SW480 (cell line): ENCODE measurements at places on chromosomes 7 and 10.

DNA sequence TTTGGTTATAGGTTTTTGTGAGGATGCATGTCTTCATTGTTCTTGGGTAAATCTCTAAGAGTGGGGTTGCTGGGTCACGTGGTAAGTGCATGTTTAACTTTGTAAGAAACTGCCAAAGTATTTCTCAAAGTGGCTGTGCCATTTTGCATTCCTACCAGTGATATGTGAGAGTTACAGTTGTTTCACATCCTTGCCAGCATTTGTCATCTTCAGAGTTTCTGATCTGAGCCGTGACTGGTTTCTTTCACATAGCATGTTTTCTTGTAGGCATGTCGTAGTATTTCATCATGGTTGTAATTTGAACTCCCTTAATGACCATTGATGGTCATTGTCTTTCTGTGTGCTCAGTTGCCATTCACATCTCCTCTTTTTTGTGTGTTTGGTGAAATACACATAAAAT, 286.0 kb downstream of the RNLS start:
- DNase-seq = no peak

DNA sequence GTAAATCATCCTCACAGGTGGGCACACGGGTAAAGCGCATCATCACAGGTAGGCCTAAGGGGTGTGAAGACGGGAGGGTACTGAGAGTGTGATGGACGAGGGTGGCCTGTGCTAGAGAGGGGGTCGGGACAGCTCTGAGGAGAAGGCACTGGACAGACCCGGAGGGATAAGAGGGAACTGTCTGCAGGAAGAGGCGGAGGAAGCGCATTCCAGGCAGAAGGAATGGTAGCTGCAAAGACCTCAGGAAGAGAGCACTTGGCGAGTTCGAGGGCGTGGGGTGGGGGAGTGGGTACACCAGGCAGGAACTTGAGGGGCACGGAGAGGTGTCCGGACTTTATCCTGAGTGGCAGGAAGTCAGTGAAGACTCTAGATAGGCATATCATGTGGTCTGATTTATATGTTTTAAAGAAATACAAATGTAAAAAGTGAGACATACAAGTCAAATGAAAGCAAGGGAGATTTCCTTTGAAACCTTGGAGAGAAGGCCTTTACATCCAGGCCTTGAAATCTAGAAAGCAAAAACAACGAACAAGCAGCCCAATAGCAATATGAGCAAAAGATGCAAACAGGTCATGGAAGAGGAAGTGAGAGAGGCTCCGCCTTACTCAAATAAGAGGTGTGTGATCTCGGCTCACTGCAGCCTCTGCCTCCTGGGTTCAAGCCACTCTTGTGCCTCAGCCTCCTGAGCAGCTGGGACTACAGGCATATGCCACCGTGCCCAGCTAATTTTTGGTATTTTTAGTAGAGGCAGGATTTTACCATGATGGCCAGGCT, 3.6 kb downstream of the LHPP start:
- no peak for DNase-seq

DNA sequence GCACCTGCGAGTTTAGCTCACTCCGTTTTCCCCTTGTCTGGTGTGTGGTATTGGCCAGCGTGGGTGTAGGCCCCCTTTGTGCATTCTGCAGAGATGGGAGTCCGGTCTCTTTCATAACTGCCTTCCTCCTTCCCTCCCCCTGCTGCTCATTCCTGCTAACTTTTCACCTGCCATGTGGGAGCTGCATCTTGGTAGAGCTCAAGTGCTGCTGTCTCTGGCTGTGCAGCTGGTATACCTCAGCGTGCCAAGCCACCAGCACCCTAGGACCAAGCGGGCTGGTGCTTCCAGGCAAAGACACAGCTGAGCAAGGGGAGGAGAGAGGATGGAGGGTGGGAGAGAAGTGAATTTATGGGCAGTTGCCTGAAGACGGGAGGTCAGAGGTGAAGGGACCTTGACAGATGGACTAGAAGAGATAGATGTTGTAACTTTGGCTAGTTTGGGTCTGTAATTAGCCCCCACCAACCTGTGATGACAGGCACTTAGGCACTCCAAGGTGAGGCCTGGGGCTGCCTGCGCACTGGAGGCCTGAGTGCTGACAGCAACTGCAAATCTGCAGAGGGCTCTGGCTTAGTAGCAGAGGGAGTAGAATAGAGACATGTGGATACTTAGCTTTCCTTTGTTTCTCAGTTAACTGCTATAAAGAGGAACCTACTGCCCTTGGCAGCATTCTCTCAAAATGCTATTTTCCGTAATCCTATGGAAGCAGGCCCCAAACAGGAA, 148.8 kb upstream of the AGK start:
- no peak for DNase-seq

DNA sequence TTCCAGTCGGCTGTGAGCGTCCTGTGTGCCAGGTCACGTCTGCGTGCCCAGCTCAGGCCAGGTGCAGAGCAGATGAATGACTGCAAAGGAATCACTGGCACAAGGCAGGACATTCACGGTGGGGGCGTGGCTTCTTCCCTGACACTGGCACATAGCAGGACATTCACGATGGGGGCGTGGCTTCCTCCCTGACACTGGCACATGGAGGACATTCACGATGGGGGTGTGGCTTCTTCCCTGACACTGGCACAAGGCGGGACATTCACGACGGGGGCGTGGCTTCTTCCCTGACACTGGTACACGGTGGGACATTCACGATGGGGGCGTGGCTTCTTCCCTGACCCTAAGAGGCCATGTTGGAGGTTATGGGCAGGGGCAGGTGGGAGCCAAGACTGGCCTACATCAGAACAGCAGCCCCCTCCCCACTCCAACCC, 64.3 kb downstream of the MYL10 start:
- peak; percentile 97 for DNase-seq

- no peak for DNase-seq
Observed at GRCh38 chr10:89566095-89566950, 30.9 kb upstream of the SLC16A12 start.

- no peak for DNase-seq
Observed at GRCh38 chr10:8042721-8043568, 11.5 kb upstream of the GATA3 start.

GRCh38 chr7:159250471-159250870, 105.8 kb upstream of the VIPR2 start:
- no peak for DNase-seq

- DNase-seq = no peak
Observed at GRCh38 chr7:131403322-131403721, 75.6 kb downstream of the MKLN1 start.

DNA sequence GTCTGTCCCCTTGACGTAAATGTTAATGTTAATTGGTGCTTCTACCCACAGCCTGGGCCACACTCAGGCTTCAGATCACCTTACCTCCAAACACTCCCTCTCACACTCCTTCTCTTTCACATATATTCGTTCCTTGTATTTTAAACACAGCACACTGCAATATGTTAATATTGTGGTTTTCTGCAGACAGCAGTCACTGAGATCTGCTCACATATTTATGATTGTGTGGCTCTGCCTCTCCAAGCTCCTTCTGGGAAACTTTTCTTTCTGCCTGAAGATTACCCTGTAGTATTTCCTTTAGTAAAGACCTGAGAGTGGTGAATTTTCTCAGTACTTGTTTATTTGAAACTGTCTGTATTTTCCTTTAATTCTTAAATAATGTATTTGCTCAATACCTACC, 104.7 kb downstream of the VWC2 start:
- no peak for DNase-seq

- DNase-seq = no peak
Observed at GRCh38 chr7:140325600-140325999, 72.7 kb downstream of the SLC37A3 start.

- no peak for DNase-seq
Observed at GRCh38 chr10:66680886-66681285, 244.9 kb upstream of the LRRTM3 start.

GRCh38 chr7:20249920-20250319, 32.7 kb upstream of the MACC1 start:
- DNase-seq = no peak

DNA sequence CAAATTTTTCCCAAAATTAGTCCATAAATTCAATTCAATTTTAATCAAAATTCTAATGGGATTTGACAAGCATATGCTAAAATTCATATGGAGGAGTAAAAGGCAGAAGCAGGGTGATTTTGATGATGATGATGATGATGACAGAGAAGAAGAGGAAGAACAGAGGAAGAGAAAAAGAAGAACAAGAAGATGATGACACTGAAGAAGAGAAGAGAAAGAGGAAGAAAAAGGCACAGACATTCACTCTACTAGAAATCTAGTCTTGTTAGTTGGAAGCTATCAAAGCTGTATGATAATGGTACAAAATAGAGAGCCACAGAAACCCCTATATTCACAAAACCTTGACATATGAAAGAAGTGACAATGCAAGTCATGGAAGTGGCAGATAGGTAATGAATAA, 157.9 kb downstream of the ELMO1 start:
- DNase-seq = no peak

- DNase-seq = no peak
Observed at GRCh38 chr7:138247568-138248333, 171.5 kb downstream of the AKR1D1 start.

DNA sequence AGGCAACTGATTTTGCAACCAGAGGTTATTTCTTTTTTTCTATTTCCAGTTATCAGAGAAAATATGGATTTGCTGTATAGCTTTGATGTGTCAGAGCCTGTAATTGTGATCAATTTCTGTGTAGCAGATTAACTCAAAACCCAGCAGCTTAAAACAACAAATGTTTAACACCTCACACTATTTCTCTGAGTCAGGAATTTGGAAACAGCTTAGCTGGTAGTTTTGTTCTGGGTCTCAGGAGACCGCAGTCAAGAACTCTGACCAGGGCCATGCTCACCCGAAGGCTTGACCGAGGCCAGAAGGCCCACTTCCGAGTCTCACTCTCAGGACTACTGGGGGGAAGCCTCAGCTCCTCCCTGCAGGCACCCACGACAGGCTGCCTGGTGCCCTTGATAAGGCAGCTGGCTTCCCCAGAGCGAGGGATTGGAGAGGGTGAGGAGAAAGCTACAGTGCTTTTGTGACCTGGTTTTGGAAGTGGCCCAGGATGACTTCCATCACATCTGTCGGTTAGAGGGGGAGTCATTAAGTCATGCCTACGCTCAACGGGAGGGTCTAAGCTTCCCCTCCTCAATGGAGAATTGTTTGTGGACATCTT, 105.7 kb upstream of the SHH start:
- no peak for DNase-seq

DNA sequence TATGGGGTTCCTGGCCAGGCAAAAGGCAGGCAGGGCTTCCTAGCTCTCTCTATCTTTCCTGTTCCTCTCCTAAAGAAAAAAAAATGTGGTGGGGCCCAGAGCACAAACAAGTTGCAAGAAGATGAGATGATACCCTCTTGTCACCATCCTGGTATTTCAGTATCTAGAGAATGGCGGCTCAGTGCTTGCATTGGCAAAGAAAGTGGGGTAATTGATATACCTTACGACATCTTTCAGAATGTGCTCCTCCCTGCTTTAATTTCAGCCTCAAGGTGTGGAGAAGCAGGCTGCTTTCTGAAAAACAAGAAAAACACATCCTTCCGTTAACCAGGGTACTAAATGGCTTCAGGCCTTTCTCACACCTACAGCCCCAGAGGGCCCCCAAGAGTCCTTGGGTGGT, 34.5 kb upstream of the CUX1 start:
- no peak for DNase-seq

DNA sequence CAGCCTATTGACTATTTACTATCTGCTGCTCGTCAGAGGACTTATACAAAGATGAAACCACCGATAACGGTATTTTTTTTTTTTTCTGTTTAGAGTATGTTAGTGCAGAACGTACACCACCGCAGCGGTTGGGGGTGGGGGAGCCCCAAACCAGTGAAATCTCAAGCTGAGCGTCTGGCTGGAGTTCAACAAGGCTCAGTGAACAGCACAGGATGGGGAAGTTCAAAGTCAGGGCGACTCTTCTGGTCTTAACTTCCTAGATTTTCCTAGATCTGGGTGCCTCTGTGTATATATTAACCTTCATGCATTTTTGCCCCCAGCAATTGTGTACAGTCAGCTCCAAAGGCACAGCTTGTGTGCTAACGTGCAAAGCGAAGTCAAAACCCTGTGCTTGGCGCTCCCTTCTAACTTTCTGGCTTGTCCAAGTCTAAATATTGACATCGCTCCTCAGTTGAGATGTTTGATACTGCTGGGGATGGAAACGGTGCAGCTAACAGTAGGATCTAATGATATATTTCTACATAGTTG, 1.1 kb downstream of the RHOBTB1 start:
- DNase-seq = no peak

GRCh38 chr10:112844681-112845544, 105.1 kb upstream of the TCF7L2 start:
- no peak for DNase-seq

GRCh38 chr10:17353568-17354300, 100.7 kb downstream of the ST8SIA6 start:
- peak; percentile 57 for DNase-seq

DNA sequence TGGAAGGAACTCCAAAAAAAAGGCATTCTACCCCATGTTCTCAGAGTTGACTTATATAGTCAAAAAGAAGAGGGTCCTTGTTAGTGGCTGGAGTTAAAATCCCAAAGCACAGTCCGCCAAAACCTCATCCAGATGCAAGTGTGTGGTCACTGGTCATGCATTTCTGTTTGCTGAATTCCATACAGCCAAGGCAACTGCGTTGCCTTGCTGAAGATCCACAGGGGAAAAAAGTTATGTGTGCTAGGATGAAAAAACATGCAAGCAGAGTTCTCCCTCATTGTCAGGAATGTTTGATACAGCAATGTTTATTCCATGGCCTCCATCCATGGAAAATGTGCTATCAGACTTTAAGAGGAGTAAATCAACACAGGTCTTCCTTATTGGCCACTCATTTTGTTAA, 213.1 kb downstream of the CREB5 start:
- DNase-seq = no peak

DNA sequence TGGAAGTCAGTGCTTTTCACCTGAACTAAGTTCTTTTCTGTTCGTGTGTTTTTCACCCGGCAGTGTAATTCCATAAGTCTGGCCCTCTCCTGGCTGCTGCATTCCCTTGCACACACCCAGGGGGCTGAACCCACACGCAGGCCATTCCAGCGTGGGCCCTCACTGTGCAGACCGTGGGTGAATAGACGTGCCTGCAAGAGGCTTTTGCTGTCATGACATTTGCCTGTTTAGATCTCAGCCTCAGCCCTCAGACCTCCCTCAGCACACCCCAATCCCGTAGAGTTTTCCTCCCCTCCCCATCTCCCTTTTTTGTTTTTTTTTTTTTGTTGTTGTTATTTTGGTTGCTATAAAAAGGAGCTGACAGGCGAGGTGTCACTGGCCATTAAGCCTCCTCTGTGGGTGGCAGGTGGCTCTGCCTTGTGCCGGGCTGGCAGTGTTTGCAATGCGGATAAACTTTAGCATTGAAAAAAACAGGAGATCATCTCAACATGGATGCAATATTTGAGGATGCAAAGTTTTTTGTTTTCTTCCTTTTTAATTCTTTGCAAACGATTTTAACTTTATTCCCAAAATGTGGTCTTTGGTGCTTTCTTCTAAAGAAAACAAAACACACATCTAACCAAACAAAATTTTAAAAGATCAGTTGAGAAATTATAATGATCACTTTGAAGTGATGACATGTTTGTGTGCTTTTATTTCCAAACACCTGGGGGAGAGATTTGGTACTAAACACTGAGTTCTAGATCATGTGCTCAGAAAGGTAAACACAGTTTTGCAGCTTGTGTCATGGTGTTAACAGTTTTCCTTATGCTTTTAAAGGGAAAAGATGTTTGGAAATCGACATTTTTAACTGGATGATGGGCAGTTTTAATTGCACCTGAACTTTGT, 58.8 kb downstream of the WDR37 start:
- no peak for DNase-seq
